Activated B cell treated with CpG ODN at 0.5 μM for 24 hours (primary cell): ENCODE measurements at places on chromosomes 1 and 21. TPM values are rescaled to one million over a fixed set of nuclear protein-coding genes. Genes with fewer than 3 reads are reported as not detected.

- no peaks in the 10 kb centered on the region for H3K27me3 ChIP-seq
- H3K4me3 ChIP-seq: no peak overlapping the region
- peaks cover 26% of the 10 kb centered on the region for H3K36me3 ChIP-seq
- no peak overlapping the region for H3K27ac ChIP-seq
- H3K4me1 ChIP-seq: peaks cover 6% of the 10 kb centered on the region
- DNase-seq: no peak
These were observed 20.9 kb downstream of the CAPN2 start for GRCh38 chr1:223732993-223733798.

- H3K27ac ChIP-seq: no peak overlapping the region
- no peaks in the 10 kb centered on the region for H3K4me1 ChIP-seq
- no peaks in the 10 kb centered on the region for H3K27me3 ChIP-seq
- H3K4me3 ChIP-seq: no peak overlapping the region
- DNase-seq: no peak
These were observed 329.8 kb downstream of the RPS6KC1 start for GRCh38 chr1:213380865-213381264.

DNA sequence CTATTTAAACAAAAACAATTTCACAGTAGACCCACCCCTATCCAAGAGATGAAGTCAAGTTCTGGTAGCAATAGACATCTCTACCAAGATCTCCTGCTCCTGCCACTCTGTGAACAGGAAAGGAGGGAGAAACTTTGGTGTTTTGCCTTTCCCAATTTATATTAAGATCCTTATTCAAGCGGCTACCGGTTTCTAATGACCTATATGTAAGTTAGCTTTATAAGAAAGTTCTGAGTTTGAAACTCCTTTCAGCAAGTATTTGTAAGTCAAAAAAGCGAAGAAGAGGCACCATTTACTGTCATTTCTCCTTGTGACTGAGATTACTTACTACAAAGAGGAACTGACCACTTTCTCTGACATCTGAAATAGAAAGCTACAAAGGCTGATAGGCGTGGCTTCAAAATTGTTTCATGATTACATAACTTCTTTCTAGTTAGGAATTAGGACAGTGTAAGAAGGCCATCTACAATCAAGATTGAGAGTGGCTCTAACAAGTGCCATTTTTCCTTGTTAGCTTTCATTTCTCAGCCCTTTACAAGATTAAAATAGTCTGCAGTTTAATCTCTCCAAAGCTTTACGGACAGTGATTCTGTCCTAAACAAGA lies at the start of gene MNDA:
Gene MNDA, plus strand, starts transcription at position 448 of the 604 bp plus-strand sequence. CDS start 10,803 bp downstream, outside the sequence.
- H3K36me3 ChIP-seq: peaks cover 8% of the 10 kb centered on the region
- H3K4me1 ChIP-seq: peaks cover 30% of the 10 kb centered on the region
- H3K27me3 ChIP-seq: no peaks in the 10 kb centered on the region

DNA sequence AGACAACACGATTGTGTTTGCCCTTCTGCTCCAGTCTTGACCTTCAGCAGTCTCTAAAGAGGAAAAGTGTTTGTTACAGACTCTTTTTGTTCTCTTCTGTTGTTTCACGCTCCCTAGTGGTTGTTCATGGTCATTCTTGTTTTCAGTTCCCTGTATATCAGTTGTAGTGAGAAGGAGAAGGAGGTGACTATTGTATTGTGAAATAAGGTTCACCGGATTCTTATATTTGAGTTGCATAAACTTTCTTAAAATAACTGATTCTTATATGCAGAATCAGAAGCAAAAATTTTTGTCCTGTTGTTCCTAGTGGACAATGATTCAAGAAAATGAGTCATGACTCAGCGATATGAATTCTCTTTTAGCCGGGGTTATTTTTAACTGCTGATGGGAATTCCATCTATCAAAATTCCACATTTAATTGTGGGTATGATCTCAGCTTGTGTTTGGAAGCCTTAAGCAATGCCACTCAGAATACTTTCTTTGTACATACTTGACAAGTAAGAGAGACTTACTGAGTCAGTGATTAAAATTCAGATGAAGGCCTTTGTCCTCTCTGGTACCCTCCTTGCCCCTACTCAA lies 152.2 kb downstream of the CLEC20A start:
- DNase-seq: no peak
- peaks cover 6% of the 10 kb centered on the region for H3K27me3 ChIP-seq
- H3K4me3 ChIP-seq: no peak overlapping the region
- no peaks in the 10 kb centered on the region for H3K36me3 ChIP-seq
- no peaks in the 10 kb centered on the region for H3K4me1 ChIP-seq

GRCh38 chr1:77832901-77833300 lies 53.5 kb downstream of the MIGA1 start:
- H3K27ac ChIP-seq: no peak overlapping the region
- peaks cover 45% of the 10 kb centered on the region for H3K36me3 ChIP-seq
- no peaks in the 10 kb centered on the region for H3K4me1 ChIP-seq
- H3K4me3 ChIP-seq: no peak overlapping the region

DNA sequence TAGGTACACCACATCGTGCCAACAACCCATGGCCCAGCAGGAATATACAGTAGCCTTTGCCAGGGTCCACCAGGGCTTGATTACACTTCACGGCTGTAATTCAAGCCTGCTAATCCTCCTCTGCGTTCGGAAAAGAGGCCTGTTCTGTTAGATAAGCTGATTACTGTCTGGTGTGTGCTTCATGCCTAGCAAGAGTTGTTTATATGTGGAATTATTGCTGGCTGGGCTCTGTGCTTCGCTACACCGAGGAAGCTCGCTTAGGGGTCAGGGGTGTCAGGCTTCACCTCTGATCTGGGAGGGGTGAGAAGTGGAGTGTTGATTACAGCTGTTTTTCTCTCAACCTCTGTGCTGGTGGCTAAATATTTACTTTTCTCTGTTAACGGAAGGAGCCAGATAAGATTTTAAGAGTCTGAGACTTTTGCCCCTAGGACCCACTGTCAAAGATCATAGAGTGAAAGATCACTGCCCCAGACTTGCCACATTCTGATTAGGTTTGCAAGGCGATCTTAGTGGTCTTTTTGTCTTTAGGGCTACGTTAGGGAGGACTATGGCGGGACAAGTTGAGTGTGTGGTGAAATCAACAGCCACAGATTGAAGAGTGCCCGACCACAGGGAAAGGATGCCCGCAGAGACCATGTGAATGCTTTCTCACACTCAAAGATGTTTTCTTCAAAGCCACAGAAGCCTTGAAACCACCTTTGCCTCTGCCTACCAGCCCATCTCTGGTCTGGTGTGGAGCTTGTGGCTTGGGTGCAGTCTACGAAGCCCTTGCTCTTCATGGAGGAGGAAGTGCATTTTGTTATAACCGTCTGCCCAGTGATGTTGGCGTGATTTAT lies 216.1 kb downstream of the PBX1 start:
- no peak for DNase-seq
- H3K4me3 ChIP-seq: no peak overlapping the region
- H3K27me3 ChIP-seq: no peaks in the 10 kb centered on the region
- H3K36me3 ChIP-seq: no peaks in the 10 kb centered on the region
- H3K4me1 ChIP-seq: no peaks in the 10 kb centered on the region

- no peak overlapping the region for H3K27ac ChIP-seq
- H3K4me3 ChIP-seq: no peak overlapping the region
- H3K4me1 ChIP-seq: no peaks in the 10 kb centered on the region
- H3K27me3 ChIP-seq: no peaks in the 10 kb centered on the region
- H3K36me3 ChIP-seq: no peaks in the 10 kb centered on the region
These were observed 330.1 kb upstream of the PBX1 start for GRCh38 chr1:164228928-164229327.

TMEM82 gene
- total RNA-seq: not detected in 2 replicates

RNF186 gene
- not detected in 2 replicates for total RNA-seq

ADAMTS5 gene
- total RNA-seq: not detected in 2 replicates

PMVK gene
- 24.6 and 26.3 TPM in 2 replicates for total RNA-seq

CD247 gene
- 1.0 and 2.1 TPM in 2 replicates for total RNA-seq
